ENCODE measurements at places on chromosomes 1 and 21. TPM values are rescaled to one million over a fixed set of nuclear protein-coding genes. Genes with fewer than 3 reads are reported as not detected.

LCE1E gene
- not detected for total RNA-seq

OSCP1 gene
- 17.1 TPM for total RNA-seq

SYDE2 gene
- total RNA-seq, result 19.8 TPM

OR2L8 gene
- not detected for total RNA-seq

OR2T29 gene
- total RNA-seq, result not detected

RAB7B gene
- 18.7 TPM for total RNA-seq

SYCP1 gene
- not detected for total RNA-seq

PRRX1 gene
- 12.5 TPM for total RNA-seq

RGS16 gene
- total RNA-seq, result 5.8 TPM

TRIM45 gene
- 7.2 TPM for total RNA-seq

S100A3 gene
- not detected for total RNA-seq

CBS gene
- 8.5 TPM for total RNA-seq

B3GALT2 gene
- total RNA-seq, result 132 TPM

FTCD gene
- 1.3 TPM for total RNA-seq

SLAMF6 gene
- total RNA-seq, result 2.2 TPM

DISP3 gene
- total RNA-seq, result 0.09 TPM

C1orf116 gene
- total RNA-seq, result 45.1 TPM

AHCTF1 gene
- total RNA-seq, result 25.7 TPM

RYR2 gene
- total RNA-seq, result 7.5 TPM

EDN2 gene
- 0.83 TPM for total RNA-seq

SHISAL2A gene
- 3.2 TPM for total RNA-seq

CNIH4 gene
- total RNA-seq, result 40.8 TPM

TSPEAR gene
- 0.06 TPM for total RNA-seq

TNNT2 gene
- 69.8 TPM for total RNA-seq

HPCA gene
- total RNA-seq, result 1.8 TPM

SDE2 gene
- total RNA-seq, result 15.0 TPM

TMEM82 gene
- total RNA-seq, result 4.9 TPM

BSND gene
- total RNA-seq, result not detected

HEYL gene
- total RNA-seq, result 8.5 TPM

Data from mucosa of gallbladder (tissue), 1 donor.